ENCODE measurements at places on chromosomes 2 and 18.
A peak's percentile ranks its signal among the peaks of the same experiment; 100 is the strongest.

DNA sequence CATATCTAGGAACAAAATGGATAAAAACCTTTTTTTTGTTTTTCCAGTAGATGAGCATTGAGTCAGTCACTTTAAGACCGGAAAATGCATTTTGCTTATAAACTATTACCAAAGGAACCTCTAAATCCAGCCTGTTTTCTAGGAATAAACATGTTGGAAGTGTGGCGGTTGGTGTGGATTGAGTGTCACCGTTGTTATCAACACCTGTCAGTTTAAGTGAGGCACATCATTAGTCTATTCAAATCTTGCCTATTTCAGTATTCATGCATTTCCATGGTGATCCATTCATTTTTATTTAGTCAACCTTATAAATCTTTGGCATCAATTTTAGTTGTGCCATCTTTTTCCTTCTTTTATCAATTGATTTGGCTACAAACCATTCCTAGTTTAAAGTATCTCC lies 3.3 kb downstream of the KLHL29 start:
- DNase-seq = no peak

DNA sequence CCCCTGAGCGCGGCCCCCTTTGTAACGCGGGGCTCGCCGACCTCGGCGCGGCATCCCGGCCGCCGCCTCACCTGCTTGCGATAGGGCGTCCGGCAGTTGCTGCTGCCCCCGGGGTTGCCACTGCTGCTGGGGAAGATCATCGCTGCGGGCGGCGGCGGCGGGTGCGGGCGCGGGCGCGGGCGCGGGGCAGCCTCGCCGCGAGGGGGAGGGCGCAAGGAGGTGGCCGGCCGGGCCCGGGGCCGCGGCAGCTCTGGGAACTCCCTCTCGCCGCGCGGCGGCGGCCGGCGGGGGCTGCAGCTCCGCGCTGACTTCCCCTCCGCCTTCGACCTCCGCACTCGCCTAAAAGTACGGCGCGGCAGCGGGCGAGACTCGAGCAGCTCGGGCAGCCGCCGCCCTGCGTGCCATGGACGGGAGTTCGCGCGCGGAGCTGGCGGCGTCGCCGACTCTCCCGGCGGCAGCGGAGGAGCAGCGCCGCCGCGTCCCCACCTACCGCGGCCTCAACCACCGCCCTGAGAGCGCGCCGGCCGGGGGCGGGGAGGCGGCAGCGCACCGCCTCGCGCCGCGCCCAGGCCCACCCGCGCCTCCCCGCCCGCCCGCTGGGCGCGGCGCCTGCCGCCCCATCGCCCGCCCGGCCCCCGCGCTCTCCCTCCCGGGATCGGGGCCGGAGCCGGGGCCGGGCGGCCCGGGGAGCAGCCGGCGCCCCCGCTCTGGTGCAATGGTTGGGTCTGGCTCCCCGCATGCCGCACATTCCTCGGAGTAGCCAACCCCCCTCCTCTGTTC lies 86.0 kb downstream of the RBMS1 start:
- peak; percentile 82 for DNase-seq

- no peak for DNase-seq
These were observed 7.1 kb downstream of the C2orf92 start for GRCh38 chr2:97676620-97677019.

GRCh38 chr2:28263690-28264089 lies 129.0 kb upstream of the FOSL2 start:
- no peak for DNase-seq

DNA sequence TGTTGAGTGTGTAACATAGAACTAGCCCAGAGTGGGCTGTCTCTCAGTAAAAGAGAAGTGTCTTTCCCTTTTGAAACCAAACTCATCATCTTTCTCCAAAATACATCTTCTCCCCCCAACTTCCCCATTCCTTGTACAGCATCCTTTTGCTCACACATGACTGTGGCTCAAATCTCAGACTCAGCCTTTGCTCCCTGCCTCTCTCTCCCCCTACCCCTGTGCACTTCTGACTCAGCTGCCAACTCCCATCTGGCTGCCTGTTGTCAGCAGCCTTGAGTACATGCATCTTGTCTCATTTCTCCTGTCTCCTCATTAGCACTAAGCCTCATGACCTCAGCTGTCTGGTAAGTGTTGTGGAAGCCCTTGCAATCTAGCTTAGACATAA lies 18.1 kb upstream of the MGAT4A start:
- DNase-seq = no peak

- DNase-seq = peak; percentile 94
These were observed at the start of gene GPD2 for GRCh38 chr2:156435718-156436496. Gene GPD2 (plus strand): TSS chr2:156436379. CDS start chr2:156476106, 39,727 bp downstream.

DNA sequence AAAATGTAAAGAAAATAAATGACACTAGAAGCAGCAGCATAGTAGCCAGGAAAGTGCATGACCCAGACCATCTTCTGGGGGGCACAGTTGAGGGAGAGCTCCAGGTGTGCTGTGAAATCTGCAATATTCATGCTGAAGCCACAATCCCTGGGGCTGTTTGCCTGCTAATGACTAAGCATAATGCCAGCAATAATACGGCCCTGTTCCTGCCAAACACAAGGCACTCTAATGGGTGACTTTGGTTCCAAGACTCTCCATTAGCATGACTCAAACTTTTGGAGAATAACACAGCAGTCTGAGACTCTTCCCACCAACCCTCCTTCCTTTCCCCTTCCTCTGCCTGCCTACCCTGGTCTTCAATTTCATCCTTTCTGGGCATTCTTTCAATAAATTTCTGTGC lies 77.9 kb upstream of the DOCK10 start:
- DNase-seq = no peak

GRCh38 chr18:8020132-8020846 lies 453.2 kb downstream of the PTPRM start:
- DNase-seq = no peak

GRCh38 chr18:72867746-72868584 lies at the start of gene NETO1:
Gene NETO1 (minus strand): TSS chr18:72867987. CDS start chr18:72867291, 696 bp downstream.
- no peak for DNase-seq

- DNase-seq = peak; percentile 42
These were observed 28.1 kb downstream of the NCKAP1 start for GRCh38 chr2:183010112-183010511.

GRCh38 chr18:75248426-75249174 lies 38.0 kb downstream of the TSHZ1 start:
- DNase-seq = no peak

GRCh38 chr2:38907743-38908562 lies 18.3 kb downstream of the ARHGEF33 start:
- DNase-seq = no peak

DNA sequence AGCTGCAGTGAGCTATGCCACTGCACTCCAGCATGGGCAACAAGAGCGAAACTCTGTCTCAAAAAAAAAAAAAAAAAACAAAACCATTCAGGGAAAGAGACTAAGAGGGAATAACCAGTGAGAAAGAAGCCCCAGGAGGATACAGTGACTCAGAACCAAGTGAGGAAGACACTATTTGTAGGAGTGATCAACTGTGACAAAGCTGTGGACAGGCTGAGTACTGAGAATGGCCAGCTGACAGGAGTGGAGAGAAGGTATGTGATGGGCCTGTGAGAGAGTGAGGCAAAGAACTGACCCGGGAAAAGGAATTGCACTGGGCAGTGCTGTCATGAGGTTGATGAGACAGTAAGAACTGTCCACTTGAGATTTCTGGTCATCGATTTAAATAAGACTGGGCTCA lies 6.7 kb upstream of the LCT start:
- no peak for DNase-seq

DNA sequence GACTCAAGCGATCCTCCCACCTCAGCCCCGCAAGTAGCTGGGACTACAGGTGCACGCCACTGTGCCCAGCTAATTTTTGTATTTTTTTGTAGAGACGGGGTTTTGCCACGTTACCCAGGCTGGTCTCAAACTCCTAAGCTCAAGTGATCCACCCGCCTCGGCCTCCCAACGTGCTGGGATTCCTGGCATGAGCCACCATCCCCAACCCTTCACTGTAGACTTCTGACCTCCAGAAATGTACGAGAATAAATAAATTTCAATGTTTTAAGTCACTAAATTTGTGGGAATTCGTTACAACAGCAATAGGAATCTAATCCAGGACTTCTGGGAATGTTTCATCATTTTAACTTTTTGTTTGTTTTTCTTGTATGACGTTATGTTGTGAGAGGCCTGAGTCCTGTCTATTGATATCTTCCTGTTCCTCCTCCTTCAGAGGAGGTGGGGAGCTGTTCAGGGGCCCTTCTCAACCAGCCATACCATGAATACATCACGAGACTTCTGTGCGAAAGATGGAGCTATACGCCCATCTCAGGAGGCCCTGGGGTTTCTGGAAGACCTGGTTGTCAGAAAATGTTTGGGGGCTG lies 40.0 kb downstream of the TEX44 start:
- DNase-seq = no peak

- DNase-seq = no peak
These were observed 71.9 kb downstream of the ACVR2A start for GRCh38 chr2:147916723-147917122.

- peak; percentile 54 for DNase-seq
These were observed 5.1 kb upstream of the CETN1 start for GRCh38 chr18:574865-575645.

DNA sequence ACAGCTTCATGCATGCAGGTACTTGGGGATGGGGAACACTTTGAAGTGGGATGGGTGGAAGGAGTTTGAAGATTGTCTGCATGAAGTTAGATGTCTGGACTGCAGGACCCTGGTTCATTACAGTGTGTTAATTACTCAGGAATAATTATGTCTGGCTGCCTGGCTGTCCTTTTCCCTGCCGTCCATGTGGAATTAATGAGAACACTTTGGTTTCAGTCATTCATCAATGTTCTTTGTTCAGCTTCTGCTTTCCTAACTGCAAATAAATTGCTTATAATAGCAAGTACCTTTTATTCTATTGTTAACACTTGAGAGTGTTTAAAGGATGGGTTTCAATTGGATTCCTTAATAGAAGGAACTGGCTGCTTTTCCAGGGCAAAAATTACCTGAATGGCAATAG lies 35.8 kb downstream of the MTCL1 start:
- DNase-seq = no peak

DNA sequence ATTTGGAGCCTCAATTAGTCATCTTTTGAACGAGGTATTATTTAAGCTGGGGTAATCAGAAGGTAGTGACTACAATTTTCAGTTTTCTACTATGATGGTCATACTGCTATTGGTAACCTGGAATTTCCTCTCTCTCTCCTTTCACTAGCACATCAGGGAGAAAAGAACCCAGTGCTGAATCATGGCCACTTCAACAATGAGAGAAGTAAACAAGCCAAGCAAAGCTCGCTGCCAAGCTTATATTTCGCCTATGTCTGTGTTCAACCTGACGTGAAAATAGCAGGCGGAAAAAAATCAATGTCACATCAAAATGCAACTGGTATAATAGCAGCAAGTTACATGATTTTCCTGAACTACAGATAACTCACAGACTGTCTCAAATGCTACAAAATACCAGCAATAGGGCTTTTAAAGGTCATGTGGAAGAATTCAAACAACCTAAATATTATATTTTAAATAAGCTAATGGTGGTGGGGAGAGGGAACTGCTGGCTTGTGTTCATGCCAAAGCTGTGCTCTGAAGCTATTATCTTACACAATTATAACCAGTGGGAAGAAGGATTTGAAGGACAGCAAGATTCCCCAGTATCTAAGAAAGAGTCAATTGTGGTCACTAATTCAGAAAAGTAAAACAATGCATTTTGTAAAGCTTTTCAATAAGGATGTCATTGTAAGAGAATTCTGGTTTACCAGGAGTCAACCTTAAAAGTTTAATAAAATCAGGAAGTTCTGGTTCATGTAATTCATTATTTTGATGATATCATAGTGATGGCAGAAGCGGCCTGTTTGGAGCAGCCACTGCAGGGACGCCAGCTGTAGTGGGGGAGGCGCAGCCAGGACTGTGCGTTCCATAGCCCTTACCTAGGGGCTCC lies 38.0 kb downstream of the RNF152 start:
- no peak for DNase-seq

- DNase-seq = peak; percentile 67
These were observed 1.0 kb downstream of the AGAP1 start for GRCh38 chr2:235494716-235495372.

DNA sequence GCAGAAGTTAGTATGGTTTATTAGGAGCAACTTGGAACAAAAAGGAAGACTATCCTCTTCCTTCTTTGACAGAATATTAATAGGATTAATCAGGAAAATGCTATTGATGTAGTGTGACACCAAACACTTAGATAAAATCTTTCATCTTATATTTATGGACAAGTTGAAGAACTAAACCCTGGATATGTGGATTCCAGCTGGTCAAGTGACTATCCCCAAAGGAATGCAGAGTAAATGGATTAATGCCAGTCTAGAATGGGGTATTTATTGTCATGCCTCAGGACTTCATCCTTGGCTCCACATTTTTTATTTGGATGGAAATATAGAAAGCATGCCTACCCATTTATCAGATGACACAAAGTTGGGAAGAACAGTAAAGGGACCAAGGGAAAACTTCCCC lies 124.0 kb upstream of the TTC39C start:
- no peak for DNase-seq

DNA sequence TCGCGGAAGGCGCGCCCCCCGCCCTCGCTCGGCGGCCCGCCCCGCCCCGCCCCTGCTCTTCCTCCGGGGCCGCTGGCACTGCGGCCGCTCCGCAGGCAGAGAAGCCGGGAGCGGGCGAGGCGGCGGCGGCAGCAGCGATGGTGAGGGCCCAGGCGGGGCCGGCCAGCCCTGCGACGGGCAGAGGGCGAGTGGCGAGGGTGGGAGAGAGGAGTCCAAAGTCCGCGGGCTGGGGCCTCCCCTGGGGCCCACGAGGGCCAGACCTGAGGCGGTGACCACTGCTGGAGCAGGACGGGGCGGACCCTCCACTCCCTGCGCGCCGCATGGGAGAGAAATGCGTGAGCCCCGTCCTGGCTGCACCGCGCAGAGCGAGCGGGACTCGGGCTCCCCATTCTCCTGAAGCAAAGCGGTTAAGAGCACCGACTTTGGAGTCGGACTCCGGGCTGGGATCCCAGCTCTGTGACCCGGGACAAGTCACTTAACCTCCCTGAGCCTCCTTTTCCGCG lies at the start of gene VAMP5:
TSS of gene VAMP5 (plus strand) at position 78 of the 503 bp plus-strand sequence. CDS start at position 138, 60 bp downstream.
- DNase-seq = peak; percentile 72

DNA sequence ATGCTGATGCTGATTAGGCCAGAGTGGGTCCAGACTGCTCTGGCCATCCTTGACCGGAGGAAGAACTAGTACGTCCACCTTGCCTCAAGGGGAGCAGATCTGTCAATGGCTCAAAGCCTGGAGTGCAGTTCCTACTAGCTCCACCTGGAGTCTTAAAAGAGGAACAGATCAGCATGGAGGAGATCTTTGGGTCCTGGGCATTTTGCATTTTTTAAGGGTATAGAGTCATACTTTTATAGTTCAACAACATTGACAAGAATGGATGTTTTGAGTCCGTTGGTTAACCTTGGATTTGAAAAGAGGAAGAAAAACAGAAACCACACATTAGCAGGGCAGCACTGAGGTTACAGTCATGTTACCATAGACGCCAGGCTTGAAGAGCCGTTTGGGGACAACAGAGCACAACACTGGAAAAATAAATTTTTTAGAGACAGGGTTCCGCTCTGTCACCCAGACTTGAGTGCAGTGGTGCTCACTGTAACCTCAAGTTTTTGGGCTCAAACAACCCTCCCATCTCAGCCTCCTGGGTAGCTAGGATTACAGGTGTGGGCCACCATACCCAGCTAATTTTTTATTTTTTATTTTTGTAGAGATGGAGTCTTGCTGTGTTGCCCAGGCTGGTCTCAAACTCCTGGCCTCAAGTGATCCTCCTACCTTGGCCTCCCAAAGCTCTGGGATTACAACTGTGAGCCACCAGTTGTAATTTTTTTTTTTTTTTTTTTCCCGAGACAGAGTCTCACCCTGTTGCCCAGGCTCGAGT lies 78.5 kb downstream of the PRKCE start:
- no peak for DNase-seq

- DNase-seq = no peak
These were observed 212.8 kb downstream of the CDCA7 start for GRCh38 chr2:173567493-173567892.

Measured in right forelimb (tissue), 1 donor.